Ovary (tissue), 10 donors: ENCODE measurements at places on chromosomes 6 and 20.

DNA sequence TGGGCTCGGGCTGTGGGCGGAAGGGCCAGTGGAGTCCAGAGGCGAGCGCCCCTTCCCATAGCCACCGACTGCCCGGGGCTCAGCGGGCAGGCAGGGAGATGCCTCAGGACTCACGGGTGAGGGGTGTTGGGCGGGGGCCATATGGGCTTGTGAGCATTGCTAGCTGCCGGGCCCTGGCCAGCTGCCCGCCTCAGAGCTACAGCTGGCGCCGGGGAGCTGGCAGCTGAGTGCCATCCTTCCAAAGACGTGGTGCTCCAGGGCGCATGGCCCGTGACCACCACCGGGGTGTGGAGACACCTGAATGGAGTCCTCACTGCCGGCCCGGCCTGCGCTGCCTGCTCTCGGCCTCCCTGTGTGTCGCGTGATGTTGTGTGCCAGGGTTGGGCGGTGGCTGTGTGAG is 10.6 kb upstream of the RBBP8NL start:
- no peak for DNase-seq

DNA sequence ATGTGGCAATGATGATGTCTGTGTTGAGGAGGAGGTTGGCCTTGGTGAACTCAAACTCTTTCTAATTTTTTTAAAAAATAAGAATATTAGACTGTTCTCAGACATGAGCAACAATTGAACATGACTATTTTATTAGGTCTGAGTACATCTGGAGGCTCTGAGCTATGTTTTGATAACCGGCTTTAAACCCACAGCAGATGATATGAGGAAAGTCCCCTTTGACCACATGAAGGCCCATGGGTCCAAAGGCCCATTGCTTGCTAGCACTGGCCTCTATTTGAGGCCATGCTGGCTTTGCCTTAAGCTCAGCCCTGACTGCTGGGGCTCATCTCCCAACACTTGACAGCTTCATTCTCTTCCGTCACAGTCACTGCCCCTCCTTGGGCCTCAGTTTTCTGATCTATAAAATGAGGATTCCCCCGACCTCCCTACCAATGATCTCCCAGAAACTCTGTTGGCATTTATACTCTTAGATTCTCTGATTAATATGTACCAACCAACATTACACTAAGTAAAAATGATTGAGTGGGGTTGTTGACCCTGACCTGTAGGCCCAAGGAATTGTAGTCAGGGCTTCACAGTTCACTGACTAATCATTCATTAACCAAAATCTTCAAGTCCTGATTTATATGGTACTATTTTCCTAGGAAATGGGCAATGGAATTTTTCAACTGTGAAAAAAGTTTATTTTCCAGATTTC is 23.9 kb upstream of the TINAG start:
- DNase-seq: no peak

GRCh38 chr6:27951040-27951439 is 6.0 kb upstream of the OR2B6 start:
- no peak for DNase-seq

DNA sequence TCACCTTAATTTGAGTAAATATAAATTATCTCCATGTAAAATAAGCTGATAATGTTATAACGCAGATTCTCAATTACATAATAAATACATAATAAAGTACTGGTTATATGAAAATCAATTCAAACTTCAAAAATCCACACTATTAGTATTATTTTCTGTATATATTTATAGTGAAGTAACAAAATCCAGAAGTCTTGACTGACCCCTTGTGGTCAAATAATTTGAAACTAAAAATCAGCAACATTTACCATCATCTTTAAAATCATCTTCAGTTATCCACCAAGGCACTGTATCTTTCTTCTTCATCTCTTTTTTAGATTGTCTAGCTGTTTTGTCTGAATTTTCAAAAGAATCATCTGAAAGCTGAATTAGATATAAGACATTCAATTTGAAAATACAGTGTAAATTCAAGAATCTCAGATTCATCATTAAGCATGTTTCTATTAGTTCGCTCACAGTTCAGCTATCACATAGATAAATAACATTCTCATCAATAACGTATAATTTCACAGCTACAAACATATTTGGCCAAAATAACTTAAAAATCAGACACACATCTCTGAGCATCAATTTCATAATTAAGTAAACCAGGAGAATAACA is 6.5 kb downstream of the CEP162 start:
- DNase-seq: no peak

DNA sequence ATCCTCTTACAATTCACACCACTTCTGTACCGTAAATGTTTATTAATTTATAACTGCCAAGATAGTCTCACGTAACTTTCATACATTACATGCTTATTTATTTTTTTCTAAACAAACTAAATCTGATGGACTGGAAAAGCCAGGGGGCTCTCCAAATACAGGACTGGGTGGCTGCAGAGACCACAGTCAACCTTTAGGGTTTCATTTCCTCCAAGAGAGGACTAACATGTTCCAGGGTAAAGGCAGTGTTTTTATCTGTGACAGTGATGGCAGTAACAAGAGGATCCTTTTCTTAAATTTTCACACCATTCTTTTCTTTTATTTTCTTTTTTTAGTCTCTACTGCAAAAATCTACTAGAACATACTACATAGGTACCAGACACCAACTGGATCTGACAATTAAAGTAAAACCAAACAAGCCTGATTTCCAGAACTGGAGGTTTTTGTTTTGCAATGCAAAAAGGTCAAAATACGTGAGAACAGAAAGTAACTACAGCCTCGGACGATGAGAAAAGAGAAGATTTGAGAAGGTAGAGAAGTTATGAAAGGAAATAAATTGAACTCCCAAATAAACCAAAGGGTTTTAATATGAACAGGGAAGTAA is 1.2 kb downstream of the LMBRD1 start:
- no peak for DNase-seq

- DNase-seq: no peak
Observed at GRCh38 chr20:63093966-63094766, 87.4 kb upstream of the BHLHE23 start.
